NCI-H526 (cell line): ENCODE measurements at places on chromosomes 11 and 22.

- no peak for DNase-seq
These were observed 6.3 kb downstream of the PC start for GRCh38 chr11:66951927-66952337.

GRCh38 chr11:64409707-64410403, 50.9 kb downstream of the RPS6KA4 start:
- no peak for DNase-seq

GRCh38 chr11:12243486-12243885, 133.1 kb downstream of the MICAL2 start:
- no peak for DNase-seq

GRCh38 chr11:77267962-77268361, 33.5 kb downstream of the GDPD4 start:
- DNase-seq: no peak

DNA sequence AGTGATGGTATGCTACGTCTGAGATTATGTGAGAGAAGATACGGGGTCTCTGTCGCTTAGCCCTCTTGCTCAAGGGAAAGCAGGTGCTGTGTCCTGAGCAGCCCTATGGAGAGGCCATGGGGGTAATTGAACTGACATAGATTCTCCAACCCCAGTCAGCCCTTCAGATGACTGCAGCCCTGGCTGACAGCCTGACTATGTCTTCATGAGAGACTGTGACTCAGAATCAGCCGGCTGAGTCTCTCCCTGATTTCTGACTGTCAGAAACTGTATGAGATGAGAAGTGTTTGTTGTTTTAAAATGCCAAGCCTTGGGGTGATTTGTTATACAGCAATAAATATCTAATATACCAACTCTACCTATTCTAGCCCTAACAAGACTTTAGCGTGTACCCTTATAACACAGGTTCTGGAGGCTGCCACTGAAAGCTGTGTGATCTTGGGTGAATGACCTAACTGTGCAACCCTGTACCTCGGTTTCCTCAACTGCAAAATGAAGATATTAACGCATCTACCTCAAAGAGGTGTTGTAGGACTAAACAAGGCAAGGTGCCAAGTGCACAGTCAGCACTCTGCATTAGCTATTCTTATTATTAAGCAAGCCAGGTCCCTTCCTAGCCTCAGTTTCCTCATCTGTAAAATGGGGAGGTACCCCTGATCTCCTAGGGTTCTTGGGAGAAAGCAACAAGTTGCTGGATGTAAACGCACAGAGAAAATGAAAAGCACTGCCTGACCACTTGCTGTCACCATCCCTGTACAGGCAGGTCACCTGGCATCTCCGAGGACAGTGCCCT, 24.9 kb downstream of the SLC43A1 start:
- no peak for DNase-seq
